ENCODE measurements at places on chromosomes 2 and 18.

DNA sequence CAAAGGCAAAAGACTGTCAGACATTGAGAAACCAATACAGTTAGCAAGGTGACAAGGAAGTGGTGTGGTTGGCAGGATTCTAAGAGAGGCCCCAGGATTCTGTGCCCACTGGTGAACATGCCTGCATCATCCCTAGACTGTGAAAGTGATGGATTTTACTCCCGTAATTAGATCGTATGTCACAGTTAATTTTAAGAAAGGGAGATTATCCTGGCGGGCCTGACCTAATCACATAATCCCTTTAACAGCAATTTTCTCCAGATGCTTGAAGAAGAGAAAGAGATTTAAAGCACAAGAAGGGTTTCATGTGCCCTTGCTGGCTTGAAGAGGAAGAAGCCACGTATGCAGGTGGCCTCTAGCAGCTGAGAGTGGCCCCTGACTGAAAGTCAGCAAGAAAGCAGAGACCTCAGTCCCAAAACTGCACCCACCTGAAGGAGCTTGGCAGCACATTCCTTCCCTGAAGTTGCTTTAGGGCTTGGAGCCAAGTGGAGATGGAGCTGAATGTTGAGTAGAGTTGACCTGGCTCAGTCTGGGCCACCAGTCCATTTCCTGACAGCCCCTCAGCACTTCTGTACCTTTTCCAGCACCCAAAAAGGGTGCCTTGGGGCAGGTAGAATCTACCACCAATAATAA is 49.1 kb downstream of the GTF3C3 start:
- no peak for DNase-seq

- DNase-seq, result no peak
These were observed 88.7 kb downstream of the TPO start for GRCh38 chr2:1501991-1502390.

GRCh38 chr18:709771-710170 is 2.7 kb downstream of the ENOSF1 start:
- no peak for DNase-seq

GRCh38 chr2:140627136-140627535 is 1503.7 kb downstream of the LRP1B start:
- DNase-seq, result no peak

GRCh38 chr2:143321994-143322393 is 192.8 kb downstream of the ARHGAP15 start:
- no peak for DNase-seq

GRCh38 chr18:55047546-55047945 is 88.3 kb upstream of the CCDC68 start:
- no peak for DNase-seq

DNA sequence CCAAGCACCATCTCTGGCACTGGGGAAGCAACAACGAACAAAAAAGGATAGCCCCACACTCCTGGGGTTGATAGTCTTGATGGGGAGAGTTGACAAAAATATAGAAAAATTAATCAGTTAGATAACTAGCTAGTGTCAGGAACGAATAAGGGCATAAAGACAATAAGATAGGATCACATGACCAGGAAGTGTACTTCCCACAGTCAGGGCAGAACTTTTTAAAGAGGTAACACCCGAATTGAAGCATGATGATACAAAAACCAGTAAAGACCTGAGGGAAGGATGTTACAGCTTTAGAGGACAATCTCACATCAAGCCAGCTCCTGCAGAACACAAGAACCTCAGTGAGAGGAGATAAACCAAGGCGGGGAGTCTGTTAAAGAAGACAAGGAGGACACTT is 295.4 kb upstream of the CRIM1 start:
- no peak for DNase-seq

- DNase-seq, result no peak
These were observed 566 bp upstream of the CMPK2 start for GRCh38 chr2:6866275-6866671.

GRCh38 chr2:102481931-102482330 is 8.9 kb downstream of the SLC9A4 start:
- no peak for DNase-seq

GRCh38 chr2:29224693-29225551 is 109.7 kb downstream of the CLIP4 start:
- DNase-seq, result no peak

DNA sequence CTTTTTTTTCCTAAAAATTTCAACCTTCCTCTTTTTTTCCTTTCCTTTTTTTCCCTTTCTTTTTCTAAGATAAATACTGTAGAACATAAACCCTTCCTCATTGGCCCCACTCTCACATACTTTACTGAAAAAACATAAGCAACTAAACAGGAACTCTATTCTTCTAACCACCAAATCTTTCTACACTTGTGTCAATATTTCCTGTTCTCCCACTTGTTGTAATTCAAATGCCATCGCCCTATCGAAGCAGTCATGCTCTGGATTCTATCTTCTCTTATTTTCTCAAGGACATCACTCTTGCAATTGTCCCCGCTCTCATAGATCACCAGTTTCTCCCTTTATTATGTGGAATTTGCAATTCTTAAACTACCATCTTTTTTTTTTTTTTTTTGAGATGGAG is 20.2 kb upstream of the SSB start:
- no peak for DNase-seq

DNA sequence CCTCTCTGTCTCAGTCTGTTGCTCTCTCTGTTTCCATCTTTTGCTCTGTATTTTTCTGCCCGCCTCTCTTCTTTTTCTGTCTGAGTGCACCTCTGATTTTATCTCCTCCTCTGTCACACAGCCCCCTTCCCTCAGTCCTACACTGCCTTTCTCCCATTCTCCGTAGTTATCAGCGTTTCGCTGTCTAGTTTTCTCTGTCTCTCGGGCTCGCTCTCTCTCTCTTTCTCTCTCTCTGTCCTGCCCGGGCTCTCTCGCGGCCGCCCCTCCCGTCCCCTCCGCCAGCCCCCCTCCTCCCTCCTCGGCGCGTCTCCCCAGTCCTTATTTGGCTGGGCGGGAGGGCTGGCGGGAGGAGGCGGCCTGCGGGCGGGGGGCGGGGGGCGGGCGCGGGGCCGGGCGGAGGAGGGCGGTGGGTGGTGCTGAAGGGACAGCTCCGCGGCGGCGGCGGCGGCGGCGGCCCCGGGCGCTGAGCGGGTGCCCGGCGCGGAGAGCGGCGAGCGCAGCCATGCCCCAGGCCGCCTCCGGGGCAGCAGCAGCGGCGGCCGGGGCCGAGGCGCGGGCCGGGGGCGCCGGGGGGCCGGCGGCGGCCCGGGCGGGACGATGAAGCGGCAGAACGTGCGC is at the start of gene KCNK3:
KCNK3 (plus strand) TSS at position 444 of the 618 bp plus-strand sequence; CDS start at position 598, 154 bp downstream.
- DNase-seq, result peak; percentile 2

- no peak for DNase-seq
These were observed 128.3 kb downstream of the LRRC30 start for GRCh38 chr18:7358989-7359726.

- no peak for DNase-seq
These were observed 31.3 kb upstream of the BAZ2B start for GRCh38 chr2:159647667-159648066.

DNA sequence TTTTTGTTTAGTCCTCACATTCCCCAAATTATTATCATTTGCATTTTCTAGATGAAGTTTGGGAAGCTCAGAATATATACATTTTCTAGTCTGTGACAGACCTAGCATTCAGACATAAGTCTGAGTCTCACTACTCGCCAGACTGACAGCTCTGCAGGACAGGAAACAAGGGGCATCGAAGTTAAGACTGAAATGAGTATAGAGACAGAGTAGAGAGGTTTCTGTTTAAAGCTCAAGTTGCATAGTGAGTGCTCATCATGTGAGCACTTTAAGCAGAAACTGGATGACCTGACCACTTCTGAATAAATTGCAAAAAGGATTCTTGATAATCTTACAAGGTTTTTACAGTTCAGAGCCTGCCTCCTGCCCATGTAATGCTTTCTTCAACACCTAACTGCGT is 1.1 kb downstream of the HADHB start:
- DNase-seq, result no peak

Measured in activated naive CD8-positive, alpha-beta T cell treated with anti-CD3 and anti-CD28 coated beads, Interleukin-2, amount 50 U/mL, for 16 hours (primary cell).